ENCODE measurements at places on chromosomes 5 and 9. TPM values are rescaled to one million over a fixed set of nuclear protein-coding genes. Genes with fewer than 3 reads are reported as not detected.

The COL15A1 gene
- total RNA-seq, result 0.55 TPM

The RASGEF1C gene
- 0.23 TPM for total RNA-seq

The PCDHB8 gene
- 0.19 TPM for total RNA-seq

The SPATA6L gene
- 2.5 TPM for total RNA-seq

The CD72 gene
- total RNA-seq, result 0.36 TPM

All from A549 treated with Mapracorat at 1 μM for 4 hours (cell line).